ENCODE measurements at places on chromosomes 2 and 18.

DNA sequence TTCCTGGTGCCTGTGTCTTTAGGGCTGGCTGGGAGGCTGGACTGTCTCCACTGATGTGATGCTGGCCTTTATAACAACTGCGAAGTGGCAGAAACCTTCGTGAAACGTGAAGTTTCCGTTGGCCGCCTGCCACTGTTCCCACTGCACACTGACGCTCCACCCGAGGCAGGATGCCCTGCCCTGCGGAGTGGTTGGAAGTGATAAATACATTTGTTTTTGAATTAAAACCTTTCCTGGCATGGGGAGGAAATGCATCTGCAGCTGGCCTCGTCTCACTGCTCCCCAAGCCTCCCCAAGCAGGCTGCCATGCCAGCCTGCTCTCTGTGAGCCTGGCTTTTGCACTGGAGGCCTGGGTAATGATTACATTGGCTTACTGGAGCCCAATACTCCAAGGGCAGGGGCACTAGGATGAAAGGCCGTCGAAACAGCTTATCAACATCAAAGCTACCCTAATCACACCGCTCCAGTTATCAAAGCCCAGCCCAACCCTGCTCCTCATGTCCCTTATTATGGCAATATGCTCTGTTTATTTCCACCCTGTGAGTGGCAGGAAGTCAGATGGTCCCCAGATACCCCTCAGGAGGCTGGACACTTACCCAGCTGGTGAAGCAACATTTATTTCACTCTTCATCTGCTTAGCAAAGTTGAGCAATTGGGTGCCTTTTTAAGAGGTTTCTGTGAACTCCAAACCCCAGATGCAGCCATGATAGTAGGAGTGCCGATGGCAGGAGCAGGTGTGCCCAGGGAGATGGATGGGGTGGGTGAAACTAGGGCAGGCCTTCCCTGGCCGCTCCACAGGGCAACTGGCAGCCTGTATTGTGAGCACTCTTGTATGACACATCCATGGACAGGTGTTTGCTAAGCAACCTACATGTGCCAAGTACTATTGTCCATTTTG, 97.4 kb upstream of the ITGA6 start:
- no peak for DNase-seq

- DNase-seq, result no peak
Observed at GRCh38 chr2:211599146-211599545, 939.5 kb downstream of the ERBB4 start.

DNA sequence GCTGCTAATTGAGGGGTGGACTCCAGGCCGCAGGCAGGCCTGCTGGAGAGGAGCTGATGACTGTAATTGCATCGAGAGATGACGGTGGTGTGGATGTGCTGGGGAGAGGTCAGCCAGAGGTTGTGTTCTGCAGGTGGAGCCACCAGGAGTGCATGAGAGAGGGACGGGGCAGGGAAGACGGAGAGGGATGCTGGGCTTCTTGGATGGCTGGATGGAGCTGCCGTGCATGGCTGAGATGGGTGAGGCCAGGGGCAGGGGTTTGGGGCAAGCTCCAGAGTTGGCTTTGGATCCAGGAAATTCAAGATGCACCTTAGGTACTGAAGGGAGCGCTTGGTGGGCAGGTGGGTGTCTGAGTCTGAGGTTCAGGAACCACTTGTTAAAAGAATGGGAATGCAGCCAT, 77.2 kb downstream of the SH3BP4 start:
- DNase-seq, result no peak

GRCh38 chr2:27716301-27717069, 52.8 kb downstream of the SLC4A1AP start:
- no peak for DNase-seq

- DNase-seq, result no peak
Observed at GRCh38 chr2:61620244-61621159, 82.3 kb upstream of the XPO1 start.

DNA sequence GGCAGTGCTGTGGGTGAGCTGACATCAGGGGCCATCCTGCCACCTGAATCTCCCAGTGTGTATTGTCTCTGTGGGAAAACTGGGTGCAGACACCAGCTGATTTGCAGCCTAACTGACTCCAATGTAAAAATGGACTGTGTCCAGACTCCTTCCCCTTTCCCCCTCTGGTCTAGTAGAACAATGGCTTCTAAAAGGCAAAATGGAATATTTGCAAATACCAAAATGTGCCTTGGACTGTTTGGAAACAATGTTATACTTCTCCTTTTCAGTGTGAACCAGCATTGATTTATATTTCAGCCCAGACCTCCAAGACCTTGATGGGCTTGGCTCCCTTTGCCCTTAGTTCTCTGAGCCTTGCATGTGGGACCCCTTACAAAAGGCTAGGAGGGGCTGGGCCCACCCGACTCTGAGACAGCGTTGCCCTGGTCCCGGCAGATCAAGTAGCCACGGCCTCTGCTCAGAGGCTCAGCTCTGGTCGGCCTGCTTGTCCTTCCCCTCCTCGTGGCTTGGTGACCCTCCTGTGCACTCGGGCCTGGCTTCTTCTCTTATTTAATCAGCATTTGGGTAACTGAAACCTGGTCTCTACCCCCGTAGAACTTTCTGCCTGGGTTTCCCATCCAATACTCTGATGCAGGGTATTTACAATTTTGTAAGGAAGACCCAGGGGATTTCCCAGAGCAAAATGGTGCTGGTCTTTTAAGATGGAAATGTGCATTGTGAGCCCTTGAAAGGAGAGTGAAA, 18.0 kb upstream of the ACKR3 start:
- no peak for DNase-seq

DNA sequence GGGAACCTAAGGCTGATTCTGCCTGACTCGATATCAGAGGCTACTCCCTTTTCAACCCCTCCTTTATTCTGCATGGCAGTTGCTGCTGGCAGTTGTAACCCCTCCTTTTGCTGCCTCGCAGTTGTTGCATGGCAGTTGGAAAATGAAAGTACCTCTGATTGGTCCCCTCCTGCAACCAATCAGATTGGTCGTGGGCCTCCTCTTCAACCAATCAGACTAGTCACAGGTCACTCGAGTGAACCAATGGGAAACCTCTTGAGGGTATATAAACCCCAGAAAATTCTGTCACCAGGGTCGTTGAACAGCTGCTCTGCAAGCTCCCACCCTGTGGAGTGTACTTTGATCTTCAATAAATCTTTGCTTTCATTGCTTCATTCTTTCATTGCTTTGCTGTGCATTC, 294.3 kb upstream of the SLC8A1 start:
- no peak for DNase-seq

DNA sequence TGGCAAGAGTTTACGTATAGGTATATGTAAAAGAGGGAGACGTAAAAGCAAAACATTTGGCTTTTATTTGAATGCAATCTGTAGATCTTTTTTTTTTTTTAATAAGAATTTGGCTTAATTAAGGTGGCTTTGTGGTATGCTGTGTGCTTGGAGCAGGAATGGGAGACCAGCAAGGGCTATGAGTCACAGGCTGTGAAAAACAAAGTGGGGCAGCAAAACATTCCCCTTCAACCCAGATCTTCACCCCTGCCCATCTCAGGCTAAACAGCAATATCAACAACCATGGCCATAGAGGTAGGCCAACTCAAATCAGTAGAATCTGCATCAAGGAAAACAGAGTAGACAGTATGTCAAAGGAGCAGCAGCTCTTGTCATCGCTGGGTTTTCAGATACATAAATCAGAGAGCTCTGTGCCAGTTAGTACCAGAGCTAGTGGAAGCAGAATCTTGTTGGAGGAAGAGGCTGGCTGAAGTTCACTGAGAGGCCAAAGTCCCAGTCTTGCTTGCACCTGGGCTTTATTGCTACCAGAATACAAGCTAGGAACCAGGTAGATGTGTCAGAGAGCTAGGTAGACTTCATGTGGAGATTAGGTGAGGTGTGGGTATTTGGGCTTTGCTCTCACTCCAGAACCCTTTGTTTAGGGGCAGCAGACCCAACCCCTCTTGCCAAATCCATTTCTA, 191.5 kb upstream of the FANCL start:
- DNase-seq, result no peak

- peak; percentile 73 for DNase-seq
Observed at GRCh38 chr2:204357286-204357685, 188.0 kb upstream of the PARD3B start.

DNA sequence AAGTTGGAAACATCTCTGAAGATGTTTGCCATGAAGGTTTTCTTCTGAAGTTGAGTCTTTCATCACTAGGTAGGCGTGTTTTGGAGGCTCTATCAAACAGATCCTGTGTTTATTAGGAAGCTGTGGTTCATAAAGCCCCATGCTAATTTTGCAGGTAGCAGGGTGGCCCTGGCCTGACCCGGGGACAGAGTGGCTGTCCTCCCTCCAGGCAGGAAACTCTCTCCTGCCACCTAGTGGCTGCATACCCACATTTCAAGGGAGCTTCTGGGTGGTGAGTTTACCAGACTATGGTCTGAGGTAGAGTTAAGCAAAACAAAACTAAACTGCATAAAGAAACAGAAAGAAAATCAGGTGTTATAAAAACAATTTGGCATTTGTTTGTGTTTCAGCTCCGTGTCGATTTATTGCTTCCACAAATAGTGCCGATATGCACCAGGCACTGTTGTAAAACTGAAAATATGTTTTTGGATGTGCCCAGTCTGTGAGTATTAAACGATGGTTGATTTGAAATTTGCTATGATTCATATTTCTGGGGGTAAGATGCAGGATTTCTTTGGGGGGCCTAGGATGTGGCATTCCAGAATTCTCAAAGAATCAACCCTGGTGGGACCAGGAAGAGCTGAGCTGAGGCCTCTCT, 26.0 kb upstream of the IL37 start:
- no peak for DNase-seq

- DNase-seq, result no peak
Observed at GRCh38 chr2:163779970-163780597, 44.3 kb upstream of the FIGN start.

- no peak for DNase-seq
Observed at GRCh38 chr18:45719106-45719505, 4.9 kb upstream of the SLC14A1 start.

- DNase-seq, result no peak
Observed at GRCh38 chr2:160294339-160294803, 94.3 kb upstream of the ITGB6 start.

DNA sequence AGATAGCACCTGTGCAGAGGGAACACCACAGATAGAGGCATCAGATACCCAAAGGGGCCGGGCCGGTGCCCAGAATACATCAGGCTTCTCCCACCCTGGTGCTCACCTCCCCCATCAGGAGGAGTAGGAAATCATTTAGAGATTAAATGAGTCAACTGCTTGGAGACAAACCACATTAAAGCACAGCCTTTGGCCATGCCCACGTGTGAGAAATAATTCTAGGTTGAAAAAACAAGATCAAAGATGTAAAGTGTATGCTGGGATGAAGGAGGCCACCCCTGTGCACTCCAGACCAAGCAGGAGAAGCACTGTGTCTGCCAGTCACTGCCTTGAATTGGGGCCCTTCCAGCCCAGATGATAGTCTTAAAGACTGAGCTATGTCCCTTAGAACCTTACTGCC, 152.8 kb upstream of the ACAA2 start:
- DNase-seq, result no peak

DNA sequence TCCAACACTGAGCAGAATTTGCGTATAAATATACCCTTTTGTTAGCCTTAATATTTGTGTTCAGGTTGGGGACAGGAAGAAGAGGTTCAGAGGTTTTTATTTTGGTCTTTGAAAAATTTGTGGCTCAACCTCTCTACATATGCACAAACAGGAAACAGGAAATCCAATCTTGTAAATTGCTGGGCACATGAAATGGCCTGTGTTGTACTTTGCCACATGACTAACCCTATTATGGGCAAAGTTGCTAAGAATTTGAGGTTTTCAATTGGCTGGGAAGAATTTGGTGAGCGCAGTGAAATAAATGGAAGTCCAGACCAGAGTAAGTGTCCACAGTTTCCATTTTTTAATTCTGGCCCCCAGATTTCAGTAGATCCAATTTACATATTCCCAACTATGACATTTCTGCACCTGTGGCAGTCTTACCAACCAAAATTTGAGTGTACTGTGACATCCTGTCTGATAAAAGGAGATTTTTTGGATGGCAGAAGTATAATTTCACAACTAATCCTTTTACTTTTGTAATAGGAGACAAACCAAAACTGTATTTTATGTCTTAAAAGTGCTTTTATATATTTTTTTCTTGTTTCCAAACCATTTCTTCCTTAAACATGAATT, 63.6 kb downstream of the COX7A2L start:
- DNase-seq, result no peak

GRCh38 chr2:61210332-61210981, 48.5 kb downstream of the C2orf74 start:
- DNase-seq, result no peak
